ENCODE measurements at places on chromosomes 3 and 15.
A peak's percentile ranks its signal among the peaks of the same experiment; 100 is the strongest.

- no peak overlapping the region for H3K4me3 ChIP-seq
- no peak overlapping the region for H3K27ac ChIP-seq
- H3K4me1 ChIP-seq: no peaks in the 10 kb centered on the region
- no peaks in the 10 kb centered on the region for H3K27me3 ChIP-seq
- no peak for DNase-seq
- H3K36me3 ChIP-seq: no peaks in the 10 kb centered on the region
These were observed 376.1 kb downstream of the ZIC4 start for GRCh38 chr3:147030274-147030673.

GRCh38 chr3:17749281-17749680 lies 6.8 kb upstream of the TBC1D5 start:
- no peaks in the 10 kb centered on the region for H3K36me3 ChIP-seq
- H3K27me3 ChIP-seq: no peaks in the 10 kb centered on the region
- peaks cover 9% of the 10 kb centered on the region for H3K4me1 ChIP-seq
- peak overlapping the region; percentile 2 for H3K27ac ChIP-seq

DNA sequence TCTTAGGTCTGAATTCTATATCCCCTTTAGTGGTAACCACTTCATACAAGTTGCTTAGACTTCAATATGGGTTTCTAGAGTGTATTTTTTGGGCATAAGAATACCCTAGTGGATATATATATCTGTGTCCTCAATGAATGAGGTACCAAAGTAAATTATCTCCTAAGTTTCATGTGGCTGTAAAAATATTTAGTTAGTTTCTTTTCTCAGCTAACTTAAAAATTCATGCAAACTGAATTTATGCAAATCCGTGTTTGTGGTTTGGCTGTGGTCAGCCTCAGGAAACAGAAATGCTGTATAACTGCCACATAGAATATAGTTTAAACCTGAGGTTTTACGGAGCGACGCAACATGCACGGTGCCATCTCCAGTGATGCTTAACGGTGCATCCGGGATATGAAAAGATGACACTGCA lies 80.3 kb downstream of the PEX5L start:
- no peak overlapping the region for H3K4me3 ChIP-seq
- no peak overlapping the region for H3K27ac ChIP-seq
- DNase-seq: no peak
- H3K27me3 ChIP-seq: peaks cover 24% of the 10 kb centered on the region
- no peaks in the 10 kb centered on the region for H3K36me3 ChIP-seq
- peaks cover 12% of the 10 kb centered on the region for H3K4me1 ChIP-seq

- DNase-seq: no peak
- H3K36me3 ChIP-seq: no peaks in the 10 kb centered on the region
- H3K27me3 ChIP-seq: peaks cover 22% of the 10 kb centered on the region
- H3K4me1 ChIP-seq: no peaks in the 10 kb centered on the region
- H3K27ac ChIP-seq: no peak overlapping the region
These were observed 105.4 kb downstream of the ABHD5 start for GRCh38 chr3:43796041-43796596.

DNA sequence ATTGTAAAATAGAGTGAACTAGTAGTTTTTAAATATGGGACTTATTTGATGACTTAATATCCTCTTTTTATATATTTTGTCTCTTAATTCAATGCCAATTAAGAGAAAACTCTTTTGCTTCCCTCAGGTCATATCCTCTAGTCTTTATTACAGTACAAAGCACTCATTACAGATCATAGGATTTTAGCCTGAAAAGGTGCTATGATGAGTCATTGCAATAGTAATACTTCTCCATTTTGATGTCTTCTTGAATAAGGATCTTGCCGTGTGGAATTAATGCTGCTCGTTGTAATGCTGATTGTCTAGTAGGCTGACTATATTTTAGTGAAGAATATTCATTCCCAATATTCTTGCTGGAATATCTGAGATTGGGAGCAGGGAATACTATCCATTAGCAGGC lies 612.2 kb upstream of the GOLIM4 start:
- H3K27me3 ChIP-seq: no peaks in the 10 kb centered on the region
- no peaks in the 10 kb centered on the region for H3K4me1 ChIP-seq
- no peak for DNase-seq
- H3K4me3 ChIP-seq: no peak overlapping the region

DNA sequence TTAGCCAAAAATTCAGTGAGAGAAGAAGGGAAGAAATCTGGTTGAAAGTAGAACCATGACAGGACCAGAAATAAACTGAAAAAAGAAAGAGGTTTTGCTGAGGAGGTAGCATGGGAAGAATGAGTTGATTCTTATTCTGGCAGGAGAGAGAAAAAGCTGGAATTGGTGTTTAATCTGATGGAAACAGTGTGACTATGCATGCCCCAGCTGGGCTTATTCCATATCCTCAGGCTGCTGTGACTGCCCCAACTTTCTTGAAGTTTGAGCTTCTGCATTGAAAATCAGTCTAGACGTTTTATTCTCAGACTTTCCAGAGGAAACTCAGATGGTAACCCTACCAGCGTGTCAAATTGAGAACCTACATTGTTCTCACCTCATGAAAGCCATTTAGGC lies 352.5 kb upstream of the DCBLD2 start:
- no peaks in the 10 kb centered on the region for H3K36me3 ChIP-seq
- H3K4me3 ChIP-seq: no peak overlapping the region

DNA sequence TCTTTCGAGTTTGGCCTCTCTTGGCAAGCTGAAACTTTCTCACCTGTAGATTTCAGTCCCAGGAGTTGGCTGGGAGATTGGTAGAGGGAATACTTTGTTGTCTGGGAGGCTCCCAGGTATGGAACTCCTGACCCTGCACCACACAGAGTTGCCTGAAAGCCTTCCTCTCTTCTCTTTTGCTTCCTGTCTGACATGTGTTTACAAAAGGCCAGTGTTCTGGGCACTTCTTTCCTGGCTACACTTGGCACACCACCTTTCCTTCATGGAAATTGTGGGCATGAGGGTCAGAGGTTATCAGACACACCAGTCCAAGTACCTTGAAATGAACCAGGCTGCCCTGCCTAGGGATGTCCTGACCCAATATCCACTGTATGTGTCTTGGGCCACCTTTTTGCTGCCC lies 123.7 kb downstream of the ABHD5 start:
- H3K27me3 ChIP-seq: no peaks in the 10 kb centered on the region
- no peak overlapping the region for H3K27ac ChIP-seq
- no peak for DNase-seq
- H3K4me1 ChIP-seq: no peaks in the 10 kb centered on the region

GRCh38 chr15:57149196-57149595 lies 227.1 kb upstream of the CGNL1 start:
- DNase-seq: no peak
- H3K4me3 ChIP-seq: no peak overlapping the region
- peaks cover 11% of the 10 kb centered on the region for H3K4me1 ChIP-seq
- H3K36me3 ChIP-seq: peaks cover 39% of the 10 kb centered on the region
- no peaks in the 10 kb centered on the region for H3K27me3 ChIP-seq
- H3K27ac ChIP-seq: no peak overlapping the region

DNA sequence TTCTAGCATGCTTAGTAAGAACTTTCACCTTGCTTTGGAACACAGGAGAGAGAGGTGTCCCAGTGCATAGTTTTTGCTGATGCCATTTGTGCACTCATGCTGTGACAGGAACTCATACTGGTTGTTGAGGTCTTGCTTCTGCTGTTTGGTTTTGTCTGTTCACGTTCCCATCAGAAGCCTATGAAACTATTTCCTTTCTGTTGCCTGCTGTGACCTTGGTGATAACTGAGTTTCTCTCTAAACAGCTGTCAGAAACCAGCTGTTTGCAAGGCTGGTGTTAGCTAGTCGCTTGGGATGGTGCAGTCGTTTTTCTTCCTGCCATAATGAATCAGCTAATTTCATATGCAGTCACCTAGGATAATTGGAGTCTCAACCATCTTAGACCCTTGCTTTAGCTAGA lies 724.1 kb downstream of the GRM7 start:
- no peaks in the 10 kb centered on the region for H3K27me3 ChIP-seq
- no peaks in the 10 kb centered on the region for H3K36me3 ChIP-seq
- no peaks in the 10 kb centered on the region for H3K4me1 ChIP-seq
- no peak overlapping the region for H3K4me3 ChIP-seq
- DNase-seq: no peak

GRCh38 chr3:156619376-156619775 lies 55.0 kb upstream of the TIPARP start:
- no peak for DNase-seq
- H3K4me1 ChIP-seq: no peaks in the 10 kb centered on the region
- peaks cover 6% of the 10 kb centered on the region for H3K27me3 ChIP-seq
- H3K27ac ChIP-seq: no peak overlapping the region

GRCh38 chr15:32029862-32030781 lies at the start of gene CHRNA7:
Gene CHRNA7 (plus strand): TSS chr15:32030515. CDS start chr15:32030595, 80 bp downstream.
- peak within 1 kb of the TSS; percentile 46 for H3K4me3 ChIP-seq
- no peak within 1 kb of the TSS for H3K27ac ChIP-seq
- no peak for DNase-seq
- peaks cover 48% of the 10 kb centered on the region for H3K27me3 ChIP-seq

GRCh38 chr3:17340693-17341092 lies 401.7 kb downstream of the TBC1D5 start:
- peaks cover 2% of the 10 kb centered on the region for H3K4me1 ChIP-seq
- H3K36me3 ChIP-seq: no peaks in the 10 kb centered on the region
- no peak for DNase-seq
- no peak overlapping the region for H3K27ac ChIP-seq

DNA sequence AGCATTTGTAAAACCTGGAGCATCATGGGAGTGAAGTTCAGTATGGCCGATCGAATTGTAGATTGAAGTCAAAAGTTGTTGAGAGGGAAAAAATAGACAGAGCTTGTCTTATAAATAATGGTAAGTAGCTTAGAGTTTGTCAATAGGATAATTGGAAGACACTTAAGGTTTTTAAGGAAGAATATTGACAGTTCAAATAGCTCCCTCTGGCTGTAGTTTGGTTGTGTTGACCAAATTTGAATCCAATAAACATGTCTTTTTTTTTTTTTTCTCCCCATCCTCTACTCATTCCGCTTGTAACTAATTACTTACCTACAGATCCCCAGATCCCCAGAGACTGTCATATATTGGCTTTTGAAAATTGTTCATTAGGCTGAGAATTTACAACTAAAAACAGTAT lies 677.0 kb downstream of the AGBL1 start:
- H3K4me1 ChIP-seq: no peaks in the 10 kb centered on the region
- no peaks in the 10 kb centered on the region for H3K36me3 ChIP-seq

DNA sequence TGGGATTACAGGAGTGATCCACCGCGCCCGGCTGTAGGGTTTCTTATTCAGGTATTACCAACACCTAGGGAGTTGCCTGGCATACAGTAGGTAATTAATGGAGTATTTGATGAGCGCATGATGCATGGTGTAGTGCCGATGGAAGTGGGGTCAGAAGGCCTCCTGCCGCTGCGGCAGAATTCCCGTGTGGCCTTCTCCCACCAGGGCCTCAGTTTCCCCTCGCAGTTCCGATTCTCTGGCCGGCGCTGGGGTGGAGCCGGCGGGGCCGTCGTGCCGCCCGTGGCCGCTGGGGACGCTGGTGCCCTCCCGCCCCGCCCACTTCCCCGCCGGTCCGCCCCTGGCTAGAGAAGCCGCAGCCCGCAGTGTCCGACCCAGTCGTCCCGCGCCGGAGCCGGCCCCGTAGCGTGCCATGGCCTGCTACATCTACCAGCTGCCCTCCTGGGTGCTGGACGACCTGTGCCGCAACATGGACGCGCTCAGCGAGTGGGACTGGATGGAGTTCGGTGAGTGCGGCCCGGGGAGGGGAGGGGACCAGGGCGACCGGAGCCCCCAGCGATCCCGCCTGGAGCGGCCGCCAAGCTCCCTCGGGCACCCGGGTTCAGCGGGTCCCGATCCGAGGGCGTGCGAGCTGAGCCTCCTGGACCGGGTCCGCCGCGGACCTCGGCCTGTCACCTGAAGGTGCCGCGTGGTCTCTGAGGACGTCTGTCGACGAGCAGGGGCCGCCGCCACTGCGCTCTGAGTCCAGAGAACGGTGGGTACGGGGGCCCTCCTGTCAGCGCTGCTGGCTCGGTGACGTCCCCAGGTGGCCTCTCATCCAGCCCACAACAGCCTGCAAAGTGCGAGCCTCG lies at the start of gene IRAK2:
TSS of gene IRAK2 (plus strand) at position 374 of the 848 bp plus-strand sequence. CDS start at position 410, 36 bp downstream.
- DNase-seq: peak; percentile 62
- peak within 1 kb of the TSS; percentile 56 for H3K27ac ChIP-seq
- peaks cover 7% of the 10 kb centered on the region for H3K36me3 ChIP-seq
- no peaks in the 10 kb centered on the region for H3K27me3 ChIP-seq
- H3K4me3 ChIP-seq: peak within 1 kb of the TSS; percentile 84

- no peak for DNase-seq
- no peaks in the 10 kb centered on the region for H3K27me3 ChIP-seq
- H3K4me3 ChIP-seq: no peak overlapping the region
- H3K27ac ChIP-seq: no peak overlapping the region
- no peaks in the 10 kb centered on the region for H3K36me3 ChIP-seq
These were observed 230.5 kb downstream of the PDZRN3 start for GRCh38 chr3:73394240-73394639.

GRCh38 chr3:106629215-106629832 lies 747.9 kb upstream of the CCDC54 start:
- no peak overlapping the region for H3K4me3 ChIP-seq
- H3K36me3 ChIP-seq: no peaks in the 10 kb centered on the region
- no peaks in the 10 kb centered on the region for H3K27me3 ChIP-seq
- no peaks in the 10 kb centered on the region for H3K4me1 ChIP-seq

DNA sequence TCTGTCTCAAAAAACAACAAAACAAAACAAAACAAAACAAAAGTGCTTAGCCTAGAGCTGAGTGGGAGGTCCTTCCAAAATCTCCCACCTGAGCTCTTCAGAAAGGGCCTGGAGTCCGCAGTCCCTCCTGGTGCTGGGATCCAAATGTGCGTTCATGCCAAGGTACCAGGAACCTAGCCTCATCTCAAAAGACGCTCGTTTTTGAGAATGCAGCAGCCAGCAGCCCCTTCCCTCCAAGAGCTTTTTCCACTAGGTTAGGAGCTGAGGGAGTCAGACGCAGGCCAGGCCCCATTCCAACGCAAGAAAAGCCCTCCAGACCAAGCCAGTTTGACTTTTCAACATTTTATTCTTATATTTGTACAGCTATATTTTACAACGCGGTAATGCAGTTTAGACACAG lies 18.7 kb upstream of the RTP2 start:
- H3K4me3 ChIP-seq: no peak overlapping the region
- peaks cover 54% of the 10 kb centered on the region for H3K36me3 ChIP-seq
- H3K4me1 ChIP-seq: no peaks in the 10 kb centered on the region
- no peak for DNase-seq
- no peaks in the 10 kb centered on the region for H3K27me3 ChIP-seq

GRCh38 chr3:135868801-135869200 lies 96.7 kb upstream of the PPP2R3A start:
- no peak overlapping the region for H3K27ac ChIP-seq
- DNase-seq: no peak
- H3K4me1 ChIP-seq: no peaks in the 10 kb centered on the region
- no peak overlapping the region for H3K4me3 ChIP-seq
- H3K36me3 ChIP-seq: no peaks in the 10 kb centered on the region

- DNase-seq: no peak
- H3K36me3 ChIP-seq: peaks cover 8% of the 10 kb centered on the region
- no peak overlapping the region for H3K27ac ChIP-seq
- H3K4me1 ChIP-seq: no peaks in the 10 kb centered on the region
These were observed 228.8 kb upstream of the PPP2R3A start for GRCh38 chr3:135736740-135737139.

- peaks cover 14% of the 10 kb centered on the region for H3K27me3 ChIP-seq
- H3K4me3 ChIP-seq: no peak overlapping the region
- no peak overlapping the region for H3K27ac ChIP-seq
- no peak for DNase-seq
- no peaks in the 10 kb centered on the region for H3K36me3 ChIP-seq
- no peaks in the 10 kb centered on the region for H3K4me1 ChIP-seq
These were observed 221.2 kb upstream of the LINGO1 start for GRCh38 chr15:77853910-77854309.

Measured in naive thymus-derived CD8-positive, alpha-beta T cell (primary cell).